Right forelimb (tissue), 1 donor: ENCODE measurements at places on chromosomes 2 and 18.

GRCh38 chr2:221060376-221060775 lies 511.7 kb downstream of the EPHA4 start:
- no peak for DNase-seq

- DNase-seq: no peak
Measured at GRCh38 chr2:117661619-117662018, 152.9 kb upstream of the DDX18 start.

GRCh38 chr2:120867290-120868241 lies 131.9 kb downstream of the GLI2 start:
- peak; percentile 91 for DNase-seq

- no peak for DNase-seq
Measured at GRCh38 chr2:235914756-235915155, 253.4 kb downstream of the GBX2 start.

GRCh38 chr2:48851161-48851560 lies 95.6 kb upstream of the LHCGR start:
- no peak for DNase-seq

- no peak for DNase-seq
Measured at GRCh38 chr2:224802407-224802806, 86.2 kb upstream of the CCDC195 start.

GRCh38 chr18:58761241-58761969 lies 90.1 kb downstream of the MALT1 start:
- no peak for DNase-seq

- no peak for DNase-seq
Measured at GRCh38 chr2:84741182-84741822, 139.6 kb downstream of the TRABD2A start.

DNA sequence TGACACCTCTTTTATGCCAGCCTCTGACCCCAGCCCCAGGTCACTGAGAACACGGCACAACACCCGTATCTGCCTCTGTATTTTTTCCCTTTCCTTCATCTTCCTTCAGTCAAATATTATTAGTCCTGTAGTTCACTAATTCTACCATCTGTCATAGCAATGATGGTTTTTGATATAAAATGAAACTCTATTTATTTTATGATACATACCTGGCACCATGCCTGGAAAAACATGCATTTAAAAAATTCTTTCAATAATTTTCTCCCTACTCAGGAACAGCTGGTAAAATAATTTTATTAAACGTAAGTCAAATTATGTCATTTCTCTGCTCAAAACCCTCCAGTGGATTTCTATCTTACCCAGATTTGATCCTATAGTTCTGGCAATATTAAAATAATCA lies 224.7 kb downstream of the CDH7 start:
- no peak for DNase-seq

DNA sequence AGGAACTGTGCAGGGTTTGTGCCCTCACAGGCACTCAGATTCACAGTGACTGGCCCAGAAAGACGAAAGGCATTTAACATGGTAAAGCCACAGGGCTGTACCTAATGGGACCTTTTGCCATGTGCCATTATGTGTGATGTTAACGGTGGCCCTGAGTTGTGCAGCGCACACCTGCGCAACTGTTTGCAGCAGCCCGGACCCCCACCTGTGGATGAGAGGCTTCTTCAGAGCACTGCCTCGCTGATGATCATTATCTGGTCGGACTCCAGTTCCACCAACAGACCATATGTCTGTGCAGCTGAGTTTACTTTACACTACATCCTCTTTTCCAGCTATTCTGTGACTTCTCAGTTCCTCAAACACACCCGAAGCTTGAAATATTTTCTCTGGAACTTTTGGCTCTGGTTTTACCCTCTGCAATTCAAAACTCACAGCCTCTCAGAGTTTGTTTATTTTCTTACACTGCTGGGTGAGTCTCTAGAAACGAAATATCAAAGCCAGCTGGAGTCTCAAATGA lies 35.6 kb upstream of the UBE2F start:
- DNase-seq: no peak

DNA sequence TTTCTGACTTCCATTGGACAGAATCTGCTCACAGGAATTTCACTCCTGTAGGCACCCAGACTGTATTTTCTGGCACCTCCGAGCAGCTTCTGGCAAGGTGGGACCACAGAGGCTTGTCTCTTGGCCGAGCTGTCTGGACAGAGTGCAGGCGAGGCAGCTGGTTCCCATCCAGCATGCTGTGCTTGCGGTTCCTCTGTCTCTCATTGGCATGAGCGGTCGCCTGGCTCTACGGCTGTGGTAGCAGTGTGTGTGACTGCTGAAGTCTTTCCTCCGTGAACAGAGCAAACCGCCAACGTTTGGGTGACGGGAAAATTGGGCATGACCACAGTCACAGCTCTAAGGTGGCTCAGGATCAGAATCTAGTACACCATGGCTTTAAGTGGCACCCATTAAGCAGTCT lies 411.7 kb upstream of the NETO1 start:
- no peak for DNase-seq

DNA sequence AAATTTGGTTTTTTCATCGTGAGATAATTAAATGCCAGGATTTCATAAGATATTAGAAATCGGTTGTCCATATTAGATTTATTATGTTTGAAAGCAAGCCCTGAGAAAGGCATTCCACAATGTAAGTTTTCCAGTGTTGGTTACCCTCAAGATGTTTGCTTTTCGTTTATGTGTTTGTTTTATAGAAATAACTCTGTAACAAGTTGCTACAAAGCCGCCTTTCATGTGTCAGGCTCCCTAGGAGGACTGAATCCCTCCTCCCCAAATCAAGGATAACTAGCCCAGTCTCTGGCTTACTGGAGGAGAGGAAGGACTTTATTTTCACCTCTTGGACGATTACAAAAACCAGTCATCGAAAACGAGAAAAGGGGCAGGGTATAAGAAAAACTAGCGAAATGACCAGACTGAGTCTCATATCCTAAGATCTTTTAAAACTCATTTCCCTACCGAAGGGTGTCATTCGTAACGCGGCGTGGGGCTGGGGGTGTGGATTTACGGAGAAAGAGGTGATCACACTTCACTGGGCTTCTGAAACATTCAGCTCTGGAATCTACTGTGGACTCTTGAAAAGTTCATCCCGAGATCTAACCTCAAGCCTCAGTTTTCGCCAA lies 1.0 kb upstream of the PEX13 start:
- no peak for DNase-seq

GRCh38 chr18:23136326-23137096 lies 1.2 kb downstream of the CABLES1 start:
- peak; percentile 69 for DNase-seq

GRCh38 chr2:23746141-23746863 lies 180.6 kb downstream of the ATAD2B start:
- no peak for DNase-seq

DNA sequence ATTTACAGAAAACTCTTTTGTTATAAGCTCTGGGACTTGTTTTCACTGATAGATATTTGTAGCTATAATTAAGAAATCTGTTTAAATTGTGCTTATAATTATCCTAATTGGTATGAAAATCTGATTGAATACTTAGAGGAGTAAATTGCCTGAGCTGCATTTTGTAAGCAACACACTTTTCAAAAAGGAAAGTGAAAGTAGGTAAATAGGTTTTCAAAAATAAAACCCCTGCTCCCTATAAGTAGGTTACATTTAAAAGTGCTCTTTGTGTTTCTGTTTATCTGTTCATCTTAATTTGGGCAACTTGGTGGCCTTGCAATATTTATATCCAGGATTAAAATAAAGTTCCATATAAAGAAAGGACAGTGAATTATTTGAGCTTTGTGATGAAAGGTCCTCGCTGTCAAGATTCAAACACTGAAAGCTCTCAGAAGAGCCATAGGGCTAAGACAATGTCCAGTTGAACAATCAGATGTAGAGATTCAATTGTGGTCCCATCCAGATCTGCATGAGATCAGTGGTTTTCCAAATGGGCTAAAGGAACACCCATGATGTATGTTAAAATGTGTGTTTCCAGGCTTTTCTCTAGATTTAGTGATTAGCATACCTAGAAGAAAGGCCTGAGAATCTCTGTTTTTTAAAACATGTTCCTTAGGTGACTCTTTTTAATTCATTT lies 371.6 kb downstream of the RPRM start:
- DNase-seq: no peak

GRCh38 chr2:188079196-188079595 lies 212.5 kb upstream of the GULP1 start:
- no peak for DNase-seq

DNA sequence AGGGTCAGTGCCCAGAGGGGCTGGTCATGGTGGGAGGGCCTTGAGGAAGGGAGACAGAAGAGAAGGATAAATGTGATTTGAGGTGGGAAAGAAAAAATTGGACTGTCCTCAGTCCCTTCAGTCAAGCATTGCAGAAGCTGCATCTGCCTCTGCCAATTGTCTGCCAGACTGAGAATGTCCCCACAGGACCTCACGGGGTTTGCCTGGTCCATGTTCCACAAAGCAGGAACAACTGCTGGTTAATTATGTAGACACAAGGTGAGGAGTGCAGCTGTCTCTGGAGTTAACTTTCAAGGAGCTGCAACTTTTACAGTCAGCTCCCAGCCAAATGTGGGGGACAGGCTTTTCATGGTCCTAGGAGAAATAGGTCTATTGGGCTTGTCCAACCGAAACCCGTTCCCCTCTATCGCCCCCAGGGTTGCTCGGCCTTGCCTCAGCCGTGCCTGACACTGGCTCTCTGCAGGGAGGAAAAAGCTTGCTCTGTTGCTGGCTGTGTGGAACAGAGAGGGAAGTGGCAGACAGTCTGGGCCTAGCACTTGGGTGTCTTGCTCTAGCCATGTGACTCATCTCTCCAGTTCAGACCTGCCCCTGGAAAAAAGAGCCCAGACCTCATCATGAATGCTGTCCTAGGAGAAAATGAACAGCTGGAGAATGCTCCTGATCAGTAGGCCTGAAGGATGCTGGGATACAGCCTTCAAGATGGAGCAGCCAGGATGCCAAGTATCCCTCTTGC lies 31.1 kb upstream of the PAX8 start:
- no peak for DNase-seq

GRCh38 chr2:50773211-50773932 lies 258.6 kb downstream of the NRXN1 start:
- DNase-seq: no peak

DNA sequence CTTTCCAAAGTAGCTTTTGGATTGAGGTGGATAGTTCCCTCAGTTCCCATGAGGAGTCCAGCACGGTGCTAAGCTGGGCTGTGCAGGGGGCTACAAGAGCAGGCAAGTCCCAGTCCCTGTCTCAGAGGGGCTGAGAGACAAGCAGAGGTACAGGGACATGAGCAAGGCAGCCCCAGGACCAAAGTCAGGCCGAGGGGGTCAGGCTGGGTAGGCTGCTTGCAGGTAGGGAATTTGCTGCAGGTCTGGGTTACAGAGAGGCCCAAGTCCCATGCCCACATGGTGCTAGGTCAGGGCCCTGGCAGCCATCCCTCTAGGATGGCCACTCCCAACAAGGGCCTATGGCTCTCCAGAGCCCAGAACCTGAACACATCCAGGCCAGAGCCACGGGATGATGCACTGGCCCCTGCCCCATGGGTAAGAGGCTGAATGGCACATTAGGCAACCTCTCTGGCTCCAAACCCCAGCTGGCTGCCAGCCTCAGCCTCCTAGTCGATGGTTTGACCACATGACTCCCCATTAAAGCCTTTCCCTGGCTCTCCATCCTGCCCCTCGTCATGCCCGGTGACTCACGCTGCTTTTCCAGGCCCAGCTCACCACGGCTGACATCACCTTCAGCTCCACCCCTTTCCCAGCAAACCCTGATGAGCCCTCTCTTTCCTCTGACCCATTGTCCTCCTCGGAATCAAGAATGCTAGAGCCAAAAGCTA lies 83.7 kb downstream of the SDC1 start:
- DNase-seq: peak; percentile 50

DNA sequence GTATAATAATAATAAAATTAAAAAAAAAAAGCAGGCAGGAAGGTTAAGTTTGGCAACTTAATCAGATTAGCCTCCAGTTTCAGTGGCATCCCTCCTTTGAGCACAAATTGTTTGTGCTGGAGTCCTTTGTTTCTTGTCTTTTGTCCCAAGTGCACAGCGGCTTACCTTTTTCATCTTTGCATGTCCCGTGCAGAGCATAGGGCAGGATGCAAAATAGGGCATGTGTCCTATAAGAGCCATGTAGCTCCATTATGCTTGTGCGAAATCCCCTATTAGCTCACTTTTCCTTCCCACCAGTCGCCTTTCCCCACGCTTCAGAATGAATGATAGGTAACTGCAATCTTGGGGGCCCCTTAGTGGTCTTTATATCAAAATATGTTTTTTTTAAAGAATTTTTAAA lies 216.8 kb downstream of the TSN start:
- no peak for DNase-seq
